ENCODE measurements at places on chromosomes 1 and 21.

- DNase-seq: no peak
These were observed 43.7 kb upstream of the PSEN2 start for GRCh38 chr1:226826479-226827261.

DNA sequence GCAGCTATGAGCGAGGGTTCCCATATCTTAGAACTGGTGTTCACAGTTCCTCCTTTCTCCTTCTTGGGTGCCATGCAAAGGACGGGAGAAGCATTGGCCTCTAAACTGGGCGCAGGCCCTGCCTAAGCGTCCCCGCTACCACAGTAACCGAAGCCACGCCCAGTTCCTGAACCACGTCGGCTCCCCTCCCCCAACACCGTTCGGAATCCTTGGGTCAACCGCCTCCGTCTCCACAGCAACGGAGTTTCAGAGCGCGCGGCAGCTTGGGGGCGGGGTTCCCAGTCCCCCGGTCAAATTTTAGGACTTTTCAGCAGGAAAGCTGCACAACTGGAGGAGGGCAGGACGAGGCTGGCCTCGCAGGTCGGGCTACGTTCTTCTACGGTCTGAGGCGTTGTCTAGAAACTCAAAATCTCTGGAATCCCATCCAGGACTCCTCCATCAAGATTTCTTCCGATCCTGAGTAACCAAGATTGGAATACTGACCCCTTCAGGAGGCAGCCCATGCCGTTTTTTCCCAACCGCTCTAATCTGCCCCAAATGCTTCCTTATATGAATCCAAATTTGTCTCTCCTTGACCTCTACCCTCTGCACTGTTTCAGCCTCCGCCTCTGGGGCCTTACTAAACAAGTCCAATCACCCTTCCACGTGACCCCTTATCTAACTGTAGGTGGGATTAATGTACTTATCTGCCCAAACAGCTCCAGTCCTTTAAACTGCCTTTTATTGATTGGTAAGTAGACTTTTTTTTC is at the start of gene SPAG17:
TSS of gene SPAG17 (minus strand) at position 145 of the 749 bp plus-strand sequence. CDS start at position 74, 71 bp downstream.
- DNase-seq: peak; percentile 91

DNA sequence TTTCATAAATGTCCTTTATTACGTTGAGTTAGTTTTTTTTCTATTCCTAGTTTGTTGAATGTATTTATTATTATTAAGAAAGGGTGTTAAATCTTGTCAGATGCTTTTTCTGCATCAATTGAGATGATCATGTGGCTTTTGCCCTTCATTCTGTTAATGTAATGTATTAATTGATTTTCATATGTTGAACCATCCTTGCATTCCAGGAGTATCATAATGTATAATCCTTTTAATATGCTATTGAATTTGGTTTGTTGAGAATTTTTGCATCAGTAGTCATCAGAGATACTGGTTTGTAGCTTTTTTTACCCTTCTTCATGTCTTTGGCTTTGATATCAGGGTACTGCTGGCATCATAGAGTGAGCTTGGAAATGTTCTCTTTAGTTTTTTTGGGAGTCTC is 100.0 kb downstream of the POFUT2 start:
- no peak for DNase-seq

- no peak for DNase-seq
These were observed 1.2 kb upstream of the HSPB7 start for GRCh38 chr1:16018749-16019643.

DNA sequence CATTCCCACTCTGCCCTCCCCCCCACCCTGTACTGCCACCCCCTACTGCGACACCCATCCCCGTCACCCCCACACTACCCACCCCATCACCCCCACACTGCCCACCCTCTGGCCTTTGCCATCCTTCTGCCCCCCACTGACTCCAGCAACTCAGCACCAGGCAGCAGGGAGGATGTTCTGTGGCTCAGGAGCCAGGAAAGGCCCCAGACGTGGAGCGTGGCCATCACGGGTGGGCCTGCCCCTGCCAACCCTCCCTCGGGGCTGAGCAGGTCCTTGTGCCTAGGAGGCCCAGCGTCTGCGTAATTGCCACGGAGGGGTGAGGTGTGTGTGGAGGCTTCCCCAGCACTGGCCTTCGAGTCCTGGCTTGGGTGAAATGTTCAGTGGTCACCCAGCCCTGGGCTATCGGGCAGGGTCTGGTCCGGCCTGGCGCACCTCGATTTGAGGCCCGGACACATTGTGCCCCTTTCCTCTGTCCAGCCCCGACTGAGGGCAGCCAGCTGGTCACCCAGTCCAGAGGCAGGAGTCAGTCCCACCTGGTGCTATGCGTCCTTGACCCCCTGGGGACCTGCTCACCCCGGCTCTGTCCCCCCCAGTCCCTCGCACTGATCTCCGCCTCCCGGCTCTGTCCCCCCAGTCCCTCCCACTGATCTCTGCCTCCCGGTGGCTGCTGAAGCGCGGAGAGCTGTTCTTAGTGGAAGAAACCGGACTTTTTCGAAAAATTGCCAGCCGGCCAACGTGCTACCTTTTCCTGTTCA is 23.0 kb downstream of the ARHGEF16 start:
- DNase-seq: no peak

DNA sequence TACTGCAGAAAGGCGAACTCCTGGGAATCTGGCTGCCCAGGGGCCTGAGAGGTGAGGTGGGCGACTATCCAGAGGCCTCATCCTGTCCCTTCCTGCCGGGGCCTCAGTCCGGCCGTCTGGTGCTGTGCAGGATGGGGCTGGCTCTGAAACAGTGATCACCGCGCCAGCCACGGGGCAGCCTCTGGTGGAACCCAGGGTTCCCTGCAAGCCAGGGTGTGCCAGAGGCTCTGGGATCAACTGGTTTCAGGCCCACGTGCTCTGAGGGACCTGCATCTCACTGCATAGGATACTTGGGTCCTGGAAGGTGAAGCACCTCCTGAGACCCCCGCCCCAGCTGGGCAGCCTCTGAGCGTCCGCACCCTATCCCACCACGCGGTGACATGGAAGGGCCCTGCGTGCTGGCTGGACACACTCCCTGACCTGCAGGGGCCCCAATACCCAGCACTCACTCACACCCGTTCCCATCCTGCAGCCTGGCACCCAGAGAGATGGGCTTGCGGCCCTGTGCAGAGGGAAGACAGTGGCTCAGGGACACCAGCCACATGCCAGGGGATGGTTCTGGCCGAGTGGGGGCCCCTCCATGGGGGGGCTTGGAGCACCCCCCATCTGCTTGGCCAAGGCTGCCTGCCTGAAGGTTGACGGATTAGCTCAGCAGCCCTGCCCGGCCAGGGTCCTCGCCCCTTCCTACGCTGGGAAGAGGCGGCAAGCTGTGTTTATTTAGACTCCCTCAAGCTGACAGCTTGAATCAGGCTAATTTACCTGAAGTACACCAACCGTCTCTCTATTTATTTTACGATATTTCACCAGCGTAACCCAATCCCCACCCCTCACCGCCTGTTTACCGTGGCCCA is 64.3 kb upstream of the TTC34 start:
- DNase-seq: no peak

- DNase-seq: no peak
These were observed 2.7 kb downstream of the BGLAP start for GRCh38 chr1:156244712-156245111.

- no peak for DNase-seq
These were observed 1.2 kb downstream of the NASP start for GRCh38 chr1:45585110-45585426.

- DNase-seq: no peak
These were observed 107.9 kb downstream of the SPSB1 start for GRCh38 chr1:9400425-9401079.

GRCh38 chr1:7505771-7506453 is 265.2 kb upstream of the VAMP3 start:
- DNase-seq: peak; percentile 34

DNA sequence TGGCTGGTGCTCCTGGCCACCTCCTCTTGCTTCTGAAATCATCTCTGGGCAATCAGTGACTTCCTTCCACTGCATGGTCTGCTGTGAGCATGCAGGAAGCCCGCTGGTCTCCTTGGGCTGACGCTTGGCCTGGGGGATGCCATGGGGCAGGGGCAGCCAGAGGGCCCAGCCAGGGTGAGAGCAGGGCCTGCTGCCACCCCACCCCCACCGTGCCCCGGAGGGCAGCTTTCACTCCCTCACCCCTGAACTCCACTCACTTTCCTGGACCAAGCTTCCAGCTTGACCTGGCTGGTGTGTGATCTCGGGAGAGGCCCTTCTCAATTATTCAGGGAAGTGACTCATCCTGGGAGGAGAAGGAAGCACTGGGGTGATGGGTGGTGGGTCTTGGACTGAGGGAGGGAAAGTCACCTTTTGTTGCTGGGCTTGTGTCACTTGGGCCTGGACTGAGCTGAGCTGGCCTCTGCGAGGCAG is 270.2 kb upstream of the CSF3R start:
- DNase-seq: no peak

DNA sequence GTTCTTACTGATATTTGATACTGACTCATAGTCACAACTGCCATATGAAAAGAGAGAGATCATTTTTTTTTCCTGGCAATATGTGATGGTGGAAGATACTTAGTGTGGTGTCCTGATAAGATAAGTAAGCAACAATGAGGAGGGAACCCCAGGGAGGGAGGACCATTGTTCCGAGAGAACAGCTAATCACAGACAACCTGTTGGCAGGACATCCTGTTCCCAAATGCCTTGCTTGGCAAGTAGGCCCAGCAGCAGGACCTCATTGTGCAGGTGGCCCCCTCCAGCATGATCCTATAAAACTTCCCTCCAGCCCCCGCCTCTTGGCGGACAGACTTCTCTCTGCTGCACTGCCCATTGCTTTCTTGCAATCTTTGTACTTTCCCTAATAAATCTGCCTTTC is 329.4 kb upstream of the CHRM3 start:
- DNase-seq: no peak

DNA sequence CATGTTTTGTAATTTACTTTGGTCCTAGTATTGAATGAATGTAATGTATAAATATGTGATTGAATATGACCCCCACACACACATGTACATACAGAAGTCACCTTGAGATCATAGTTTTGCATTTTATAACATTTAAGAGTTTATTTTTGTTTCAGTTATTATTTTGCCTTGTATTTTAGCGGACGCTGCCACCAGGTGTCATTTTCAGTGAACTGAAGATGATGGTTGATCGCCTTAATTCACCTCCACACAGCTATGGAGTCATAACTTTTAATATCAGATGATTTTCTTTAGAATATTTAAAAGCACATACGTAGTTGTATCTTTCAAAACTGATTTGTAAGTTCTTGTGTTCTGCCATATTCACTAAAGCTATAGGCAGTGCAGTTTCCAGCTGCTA is 130.4 kb downstream of the DYRK1A start:
- no peak for DNase-seq

DNA sequence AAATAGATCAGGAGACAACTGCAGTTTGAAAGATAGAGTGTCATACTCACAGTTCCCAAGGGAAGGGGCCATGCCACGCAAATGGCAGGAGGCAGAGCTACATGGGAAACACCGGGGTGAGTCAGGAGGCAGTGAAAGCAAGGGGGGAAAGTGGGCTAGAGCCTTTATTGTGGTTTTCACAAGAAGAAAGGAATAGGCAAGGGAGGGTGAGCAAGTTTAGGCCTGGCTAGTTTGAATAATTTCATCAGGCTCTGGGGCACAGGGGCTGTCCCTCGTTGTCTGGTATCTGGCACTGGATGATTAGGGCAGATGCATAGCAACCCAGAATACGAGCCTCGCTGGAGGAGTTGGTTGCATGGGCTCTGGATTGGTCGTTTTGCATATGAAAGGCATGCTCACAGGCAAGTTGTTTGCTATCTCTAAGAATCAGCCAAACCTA is 17.0 kb upstream of the ITLN2 start:
- DNase-seq: no peak

GRCh38 chr1:171643156-171643555 is 9.3 kb downstream of the MYOC start:
- no peak for DNase-seq

DNA sequence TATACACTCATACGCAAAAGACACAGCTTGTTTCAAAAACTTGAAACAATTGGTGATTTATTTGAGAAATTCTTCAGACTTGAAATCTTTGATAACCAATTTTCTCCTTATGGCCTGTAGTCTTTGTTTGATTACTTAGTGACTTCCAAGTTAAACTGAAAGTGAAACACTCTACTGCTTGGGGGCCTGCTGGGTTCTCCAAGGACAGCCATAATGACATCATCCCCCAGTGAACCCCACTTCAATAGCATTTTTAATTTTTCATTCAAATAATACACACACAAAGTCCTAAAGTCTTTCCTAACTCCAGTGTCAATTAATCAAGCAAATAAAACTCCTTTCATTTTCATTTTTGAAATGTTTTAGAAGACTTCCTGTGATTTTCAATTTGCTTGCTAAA is 59.2 kb downstream of the KRTAP19-8 start:
- no peak for DNase-seq

- DNase-seq: no peak
These were observed 308.3 kb upstream of the AJAP1 start for GRCh38 chr1:4346131-4346530.

DNA sequence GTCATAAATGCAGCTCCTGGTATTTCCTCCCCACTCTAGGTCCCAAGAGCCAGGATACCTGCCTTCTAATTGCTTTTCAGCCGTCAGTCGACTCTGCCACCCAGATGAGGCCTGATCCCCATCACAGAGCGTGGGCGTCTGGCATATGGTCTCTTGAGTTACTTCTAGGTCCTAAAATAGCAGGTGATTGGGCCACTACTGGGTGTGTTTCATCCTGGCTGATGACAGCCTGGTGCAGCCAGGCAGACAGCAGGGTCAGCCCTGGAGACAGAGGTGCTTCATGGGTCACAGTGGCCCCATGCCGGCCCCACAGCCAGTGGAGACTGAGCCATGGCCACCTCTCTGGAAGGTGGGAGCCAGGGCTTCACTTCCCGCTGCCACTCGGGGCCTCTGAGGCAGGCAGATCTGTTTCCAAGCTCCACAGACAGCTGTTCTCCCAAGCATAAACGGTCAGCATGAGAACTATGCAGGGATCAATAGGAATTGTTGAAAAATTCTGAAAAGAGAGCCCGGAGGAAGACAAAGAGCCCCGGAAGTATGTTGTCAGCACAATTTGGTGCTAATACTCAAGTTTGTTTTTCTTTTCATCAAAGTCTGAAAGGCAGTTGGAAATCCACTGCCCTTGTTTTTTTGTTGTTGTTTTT is 83.0 kb downstream of the MAN1C1 start:
- peak; percentile 42 for DNase-seq

- DNase-seq: no peak
These were observed 21.4 kb downstream of the STUM start for GRCh38 chr1:226569879-226570547.

GRCh38 chr1:62299426-62300200 is 19.6 kb downstream of the KANK4 start:
- DNase-seq: no peak

DNA sequence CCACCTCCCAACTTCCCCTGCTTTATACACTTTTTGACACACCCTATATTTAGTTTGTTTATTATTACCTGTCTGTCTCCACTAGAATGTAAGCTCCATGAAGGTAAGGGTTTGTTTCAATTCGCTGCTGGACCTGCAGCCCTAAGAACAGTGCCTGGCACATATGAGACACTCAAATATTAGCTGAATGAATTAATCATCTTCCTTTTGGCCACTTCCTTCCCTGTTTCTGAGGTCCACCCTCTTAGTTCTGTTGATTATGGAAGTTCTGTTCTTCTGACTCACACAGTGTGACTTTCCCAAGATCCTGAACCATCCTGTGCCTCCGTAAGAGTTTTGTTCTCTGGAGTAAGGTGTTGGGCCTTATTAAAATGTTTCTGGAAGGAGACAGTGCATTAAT is 40.4 kb upstream of the GJA5 start:
- DNase-seq: no peak
